Mesothelial cell of epicardium (in vitro differentiated cells): ENCODE measurements at places on chromosomes 12 and 14. TPM values are rescaled to one million over a fixed set of nuclear protein-coding genes. Genes with fewer than 3 reads are reported as not detected.

The P3H3 gene
- 80.7 to 86.2 TPM (median 83.8 TPM) in 3 replicates for total RNA-seq

DNA sequence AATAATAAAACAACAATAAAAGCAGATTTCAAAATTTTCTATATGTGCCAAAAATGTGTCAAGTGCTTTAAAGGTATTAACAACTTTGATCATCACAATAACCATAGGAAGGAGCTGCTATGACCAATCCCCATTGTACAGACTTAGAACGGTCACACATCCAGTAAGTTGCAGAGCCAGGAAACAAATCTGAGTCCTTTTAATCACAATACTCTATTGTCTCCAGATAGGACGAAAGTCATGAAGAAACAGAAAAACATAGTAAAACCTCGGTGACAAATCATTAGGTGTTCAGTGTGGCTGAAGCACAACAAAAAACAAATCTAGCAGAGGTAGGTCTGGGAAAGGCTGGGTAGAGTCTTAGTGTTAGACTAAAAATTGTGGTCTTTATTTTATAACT is 178.8 kb downstream of the GRIP1 start:
- no peak overlapping the region for H3K4me3 ChIP-seq
- no peaks in the 10 kb centered on the region for H3K36me3 ChIP-seq
- DNase-seq, result no peak
- no peaks in the 10 kb centered on the region for H3K4me1 ChIP-seq

DNA sequence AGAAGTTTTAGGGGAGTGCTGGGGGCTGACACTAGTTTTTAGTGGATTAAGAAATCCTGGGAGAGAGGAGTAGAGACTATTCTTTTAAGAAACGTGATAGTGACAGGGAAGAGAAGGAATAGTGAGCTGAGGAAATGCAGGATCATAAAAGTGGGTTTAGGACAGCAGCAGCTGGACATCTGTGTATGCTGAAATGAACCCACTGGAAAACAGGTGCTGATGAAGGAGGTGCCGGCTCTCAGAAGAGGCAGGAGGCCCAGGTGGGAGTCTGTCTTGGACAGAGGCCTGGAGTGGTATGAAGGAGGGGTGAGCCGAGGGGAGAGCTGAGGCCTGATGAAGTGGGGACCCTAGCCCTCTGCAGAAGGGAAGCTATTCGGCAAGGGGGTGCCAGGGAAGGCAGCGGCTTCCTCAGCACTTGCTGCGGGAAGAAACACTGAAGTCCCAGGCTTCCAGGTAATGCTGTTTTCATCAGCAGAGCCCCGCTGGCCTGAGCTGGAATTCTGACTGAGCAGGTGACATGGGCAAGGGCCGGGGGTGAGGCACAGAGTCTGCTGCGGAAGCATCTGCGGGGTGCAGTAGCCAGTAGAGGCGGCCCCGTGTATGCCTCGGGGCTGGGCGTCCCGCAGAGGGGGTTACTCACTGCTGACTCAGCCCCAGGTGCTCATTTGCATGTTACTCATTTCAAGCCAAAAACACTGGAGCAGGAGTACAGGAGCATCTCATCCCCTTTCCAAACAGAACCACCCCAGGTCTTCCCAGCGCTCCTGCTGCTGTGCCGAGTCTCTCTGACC is 89.7 kb downstream of the TMCC3 start:
- DNase-seq, result no peak
- no peaks in the 10 kb centered on the region for H3K36me3 ChIP-seq
- no peak overlapping the region for H3K27ac ChIP-seq

- no peaks in the 10 kb centered on the region for H3K27me3 ChIP-seq
- peaks cover 2% of the 10 kb centered on the region for H3K36me3 ChIP-seq
- no peaks in the 10 kb centered on the region for H3K4me1 ChIP-seq
- no peak overlapping the region for H3K4me3 ChIP-seq
Observed at GRCh38 chr12:17478908-17479673, 610.9 kb downstream of the RERGL start.

The IFI27 gene
- 6.1 to 9.4 TPM (median 8.0 TPM) in 3 replicates for total RNA-seq

DNA sequence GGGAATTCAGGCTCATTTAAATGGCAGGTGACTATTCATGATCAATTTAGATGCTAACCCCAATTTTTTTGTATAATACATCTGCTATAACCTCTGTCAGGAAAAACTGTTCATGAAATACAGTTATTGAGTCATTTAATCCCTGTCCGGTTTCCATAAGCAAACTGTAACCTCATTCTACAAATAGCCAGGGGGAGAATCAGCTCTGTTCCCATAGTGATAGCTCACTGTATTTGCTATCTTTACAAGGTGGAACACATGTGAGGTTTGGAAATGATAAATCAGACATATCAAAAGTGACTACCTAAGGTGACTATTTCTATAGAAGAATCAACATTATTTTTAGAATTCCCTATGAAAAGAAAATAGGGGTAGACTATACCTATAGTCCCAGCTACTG is 38.6 kb upstream of the VPS33A start:
- H3K36me3 ChIP-seq, result peaks cover 14% of the 10 kb centered on the region
- no peak overlapping the region for H3K27ac ChIP-seq
- H3K4me3 ChIP-seq, result no peak overlapping the region
- no peak for DNase-seq

The RPGRIP1 gene
- total RNA-seq, result 0.29 to 0.35 TPM (median 0.29 TPM) in 3 replicates

DNA sequence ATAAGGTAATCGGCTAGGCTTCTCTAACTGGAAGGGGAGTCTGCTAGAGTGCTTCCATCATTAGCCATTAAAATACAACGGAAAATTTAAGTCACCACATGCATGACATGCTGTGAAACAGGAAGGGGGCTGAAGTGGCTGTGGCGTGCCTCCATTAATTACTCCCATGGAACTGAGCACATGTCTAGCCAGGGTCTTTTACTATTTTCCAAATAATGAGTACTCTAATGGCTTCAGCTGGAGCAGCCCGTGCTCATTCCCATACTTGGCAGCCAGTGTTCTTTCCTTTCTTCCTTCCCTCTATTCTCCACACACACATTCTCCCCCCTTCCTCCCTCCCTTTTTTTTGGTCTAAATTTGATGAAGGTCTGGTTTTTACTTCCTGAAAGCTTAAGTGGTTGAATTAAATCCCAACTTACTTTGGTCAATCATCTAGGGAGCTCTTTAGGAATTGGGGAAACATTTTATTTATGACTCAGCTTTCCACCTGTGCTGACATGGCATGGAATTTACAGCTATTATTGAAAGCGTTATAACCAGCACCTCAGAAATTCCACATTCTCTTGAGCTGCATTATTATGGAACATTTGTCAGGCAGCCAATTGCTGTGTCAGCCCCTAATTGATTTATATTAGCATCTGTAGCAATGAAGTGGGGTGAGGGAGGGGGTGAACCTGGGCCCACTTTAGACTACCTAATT is 72.3 kb downstream of the LRIG3 start:
- peaks cover 7% of the 10 kb centered on the region for H3K4me1 ChIP-seq
- H3K27ac ChIP-seq, result no peak overlapping the region
- no peaks in the 10 kb centered on the region for H3K27me3 ChIP-seq
- no peaks in the 10 kb centered on the region for H3K36me3 ChIP-seq
- no peak for DNase-seq
- no peak overlapping the region for H3K4me3 ChIP-seq

DNA sequence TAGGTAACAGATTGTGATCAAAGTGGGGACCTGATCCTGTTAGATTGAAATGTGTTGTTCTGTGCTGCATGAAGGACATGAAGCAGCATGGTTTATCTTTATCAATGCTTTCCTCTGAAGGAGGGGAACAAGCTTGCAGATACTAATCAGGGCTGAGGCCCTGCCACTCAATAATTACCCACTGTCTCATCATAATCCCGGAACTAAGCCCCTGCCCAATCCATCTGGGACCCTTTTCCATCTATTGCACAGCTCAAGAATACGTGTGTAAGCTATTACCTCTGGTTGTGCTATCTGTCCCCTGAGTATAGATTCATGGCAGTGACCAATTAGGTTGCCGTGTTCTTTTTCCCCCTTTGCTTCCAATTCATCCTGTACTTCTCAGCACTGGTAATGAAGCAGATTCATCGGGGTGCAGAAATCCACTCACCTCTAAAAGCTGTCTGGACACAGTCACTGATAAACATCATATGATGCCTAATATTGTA is 67.8 kb downstream of the OTX2 start:
- H3K27me3 ChIP-seq, result peaks cover 3% of the 10 kb centered on the region
- no peak overlapping the region for H3K27ac ChIP-seq
- H3K4me1 ChIP-seq, result peaks cover 6% of the 10 kb centered on the region
- no peak for DNase-seq

DNA sequence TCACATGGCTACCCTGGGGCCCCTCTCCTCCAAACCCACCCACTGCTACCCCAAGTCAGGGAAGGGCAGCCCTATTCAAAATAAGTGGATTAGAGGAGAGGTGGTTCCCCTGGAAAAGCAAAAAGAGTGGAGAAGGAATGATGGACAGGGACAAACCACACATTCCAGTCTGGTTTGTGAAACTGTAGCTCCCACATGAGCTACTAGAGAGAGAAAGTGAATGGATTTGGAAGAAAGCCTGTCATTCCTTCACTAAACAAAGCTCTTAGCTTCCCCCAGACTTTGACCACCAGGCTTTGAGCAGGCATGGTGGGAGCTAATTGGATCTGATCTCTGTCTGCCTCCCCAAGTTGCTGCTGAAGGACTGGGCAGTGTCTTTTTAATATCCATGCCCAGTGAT is 28.0 kb downstream of the CCDC63 start:
- peaks cover 14% of the 10 kb centered on the region for H3K27me3 ChIP-seq
- no peaks in the 10 kb centered on the region for H3K4me1 ChIP-seq
- DNase-seq, result no peak
- H3K36me3 ChIP-seq, result no peaks in the 10 kb centered on the region
- no peak overlapping the region for H3K27ac ChIP-seq

GRCh38 chr12:110312581-110313360 is 31.7 kb downstream of the ATP2A2 start:
- no peak overlapping the region for H3K4me3 ChIP-seq
- H3K27me3 ChIP-seq, result no peaks in the 10 kb centered on the region
- H3K27ac ChIP-seq, result peak overlapping the region; percentile 79
- H3K36me3 ChIP-seq, result peaks cover 32% of the 10 kb centered on the region

The MLF2 gene
- 195 to 203 TPM (median 202 TPM) in 3 replicates for total RNA-seq

DNA sequence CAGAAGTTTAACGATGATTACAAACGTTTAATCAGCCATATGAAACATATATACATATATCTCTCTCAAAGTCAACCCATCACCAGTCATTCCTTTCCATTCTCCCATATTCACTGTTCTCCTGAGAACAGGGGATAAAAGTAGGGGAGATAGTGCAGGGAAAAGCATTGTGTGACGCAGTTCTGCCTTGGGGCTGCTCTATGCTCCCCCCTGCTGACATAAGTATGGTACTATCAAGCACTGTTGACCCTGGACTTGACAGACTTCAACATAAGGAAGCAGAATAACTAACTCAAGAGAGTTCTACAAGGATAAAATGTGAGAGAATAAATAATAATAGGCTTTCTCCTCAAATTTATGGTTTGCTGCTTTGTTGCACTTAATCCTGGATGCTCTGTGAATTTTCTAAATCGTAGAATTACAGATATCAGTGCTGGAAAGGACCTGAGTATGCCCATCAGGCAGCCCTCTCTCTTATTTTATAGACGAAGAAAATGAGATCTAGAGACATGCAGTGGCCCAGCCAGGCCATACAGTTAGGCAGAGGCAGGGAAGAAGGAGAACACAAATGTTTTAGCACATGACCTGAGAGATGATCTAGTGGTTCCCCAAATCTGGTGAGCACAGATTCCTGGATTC is 87.2 kb downstream of the SCN8A start:
- peaks cover 13% of the 10 kb centered on the region for H3K4me1 ChIP-seq
- H3K4me3 ChIP-seq, result no peak overlapping the region
- H3K27me3 ChIP-seq, result no peaks in the 10 kb centered on the region
- DNase-seq, result no peak
- no peak overlapping the region for H3K27ac ChIP-seq

The E2F7 gene
- total RNA-seq, result 6.9 to 8.2 TPM (median 7.7 TPM) in 3 replicates

The OGFOD2 gene
- 13.8 to 15.0 TPM (median 14.9 TPM) in 3 replicates for total RNA-seq

DNA sequence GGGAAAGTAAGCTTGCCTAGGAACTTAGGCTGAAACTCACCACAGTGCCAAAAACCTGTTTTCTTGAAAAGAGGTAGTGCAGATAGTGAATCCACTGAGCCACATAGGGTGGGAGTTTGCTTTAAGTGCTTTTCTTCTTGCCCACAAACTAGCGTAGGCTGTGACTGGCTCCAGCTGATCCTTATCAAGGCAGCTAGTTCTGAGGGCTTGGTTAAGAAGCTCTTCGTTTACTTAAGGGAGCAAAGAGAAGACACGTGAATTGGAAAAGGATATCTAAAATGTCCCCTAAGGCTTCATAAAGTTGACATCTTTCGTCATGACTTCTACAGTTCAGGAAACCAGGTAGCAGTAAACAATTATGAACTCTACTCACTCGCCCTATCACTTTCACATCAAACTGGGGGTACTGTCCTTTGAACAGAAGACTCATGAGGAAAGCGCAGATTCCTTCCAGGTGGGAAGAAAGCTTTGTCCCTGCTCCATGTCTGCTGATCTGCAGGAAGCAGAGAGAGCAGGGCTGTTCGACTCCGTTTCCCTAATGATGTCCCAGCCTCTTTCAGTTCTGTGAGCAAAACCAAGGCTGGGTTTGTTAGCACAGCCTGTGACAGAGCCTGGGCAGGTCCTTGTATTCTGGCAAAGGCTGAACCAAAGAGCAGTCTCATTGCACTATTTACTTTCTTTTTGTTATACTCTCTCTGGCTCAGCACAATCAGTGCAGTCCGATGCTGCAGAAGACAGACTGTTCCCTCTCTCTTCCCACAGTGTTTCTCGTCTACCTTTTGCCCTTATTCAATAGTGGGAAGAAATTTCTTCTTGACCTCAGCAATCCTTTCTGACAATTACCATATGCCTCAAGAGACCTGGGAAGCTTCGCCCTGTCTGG is 93.5 kb upstream of the ETV6 start:
- peak overlapping the region; percentile 62 for H3K27ac ChIP-seq
- no peaks in the 10 kb centered on the region for H3K36me3 ChIP-seq
- H3K27me3 ChIP-seq, result no peaks in the 10 kb centered on the region
- peaks cover 15% of the 10 kb centered on the region for H3K4me1 ChIP-seq

- no peak overlapping the region for H3K27ac ChIP-seq
- H3K36me3 ChIP-seq, result peaks cover 14% of the 10 kb centered on the region
- no peak for DNase-seq
- H3K27me3 ChIP-seq, result no peaks in the 10 kb centered on the region
- no peak overlapping the region for H3K4me3 ChIP-seq
Observed at GRCh38 chr14:42163136-42163535, 556.5 kb downstream of the LRFN5 start.

DNA sequence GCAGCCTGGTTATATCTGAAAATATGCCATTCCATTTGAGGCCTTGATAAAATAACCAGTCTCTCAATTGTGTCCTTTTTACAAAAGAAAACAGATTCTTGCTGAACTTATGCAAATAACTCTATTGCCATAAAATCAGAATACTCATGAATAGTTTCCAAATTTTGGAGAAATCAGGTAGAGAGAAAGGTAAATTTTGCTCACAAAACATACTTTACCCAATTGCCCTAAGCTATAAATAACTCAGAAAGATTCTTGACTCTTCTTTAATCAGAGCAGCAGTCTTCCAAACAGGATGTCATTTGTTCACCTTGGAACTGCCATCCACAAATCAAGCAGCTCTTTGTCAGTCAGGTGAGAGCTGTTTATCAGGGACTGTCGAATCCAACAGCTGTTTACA is 12.6 kb downstream of the ZNF26 start:
- no peak overlapping the region for H3K27ac ChIP-seq
- H3K4me1 ChIP-seq, result no peaks in the 10 kb centered on the region
- no peak for DNase-seq
- no peak overlapping the region for H3K4me3 ChIP-seq
- H3K36me3 ChIP-seq, result peaks cover 75% of the 10 kb centered on the region
